ENCODE measurements at places on chromosomes 2 and 18.

DNA sequence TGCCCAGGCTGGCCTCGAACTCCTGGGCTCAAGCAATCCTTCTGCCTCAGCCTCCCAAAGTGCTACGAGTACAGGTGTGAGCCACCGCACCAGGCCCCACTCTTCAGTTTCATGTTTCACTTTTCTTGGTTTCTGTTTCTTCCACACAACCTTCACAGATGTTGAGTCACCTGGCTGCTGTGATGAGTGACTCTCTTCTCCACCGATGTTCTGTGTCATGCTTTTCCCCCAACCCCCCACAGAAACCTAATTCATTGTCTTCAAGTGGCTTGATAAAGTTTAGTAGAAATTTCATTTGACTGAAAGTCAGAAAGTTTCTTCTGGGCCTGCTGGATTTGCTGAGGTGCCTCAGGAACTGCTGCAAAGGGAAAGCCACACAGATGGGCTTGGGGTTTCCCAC, 78.5 kb downstream of the SPHKAP start:
- DNase-seq: no peak

DNA sequence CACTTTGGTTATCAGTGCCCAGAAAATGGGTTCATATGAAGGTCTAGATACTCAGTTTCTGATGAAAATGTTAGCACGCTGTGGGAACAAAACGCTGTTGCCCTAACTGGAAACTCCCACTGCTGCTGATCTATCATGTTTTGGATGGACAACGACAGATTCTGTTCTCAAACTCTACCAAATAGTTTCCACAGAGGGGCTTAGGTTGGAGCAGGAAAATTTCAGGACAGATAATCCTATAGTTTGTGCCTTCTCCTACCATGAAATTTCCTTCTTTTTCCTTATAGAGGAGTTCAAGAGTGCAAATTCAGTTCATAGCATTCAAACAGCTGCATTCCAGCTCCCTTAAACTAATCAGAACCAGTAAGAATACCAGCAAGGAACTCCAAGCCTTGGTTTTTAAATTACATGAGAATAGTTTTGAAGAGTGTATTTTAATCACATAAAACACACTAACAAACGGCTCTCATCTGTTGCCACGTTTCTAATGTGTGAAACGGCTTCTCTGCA, 58.7 kb upstream of the RALBP1 start:
- DNase-seq: no peak

DNA sequence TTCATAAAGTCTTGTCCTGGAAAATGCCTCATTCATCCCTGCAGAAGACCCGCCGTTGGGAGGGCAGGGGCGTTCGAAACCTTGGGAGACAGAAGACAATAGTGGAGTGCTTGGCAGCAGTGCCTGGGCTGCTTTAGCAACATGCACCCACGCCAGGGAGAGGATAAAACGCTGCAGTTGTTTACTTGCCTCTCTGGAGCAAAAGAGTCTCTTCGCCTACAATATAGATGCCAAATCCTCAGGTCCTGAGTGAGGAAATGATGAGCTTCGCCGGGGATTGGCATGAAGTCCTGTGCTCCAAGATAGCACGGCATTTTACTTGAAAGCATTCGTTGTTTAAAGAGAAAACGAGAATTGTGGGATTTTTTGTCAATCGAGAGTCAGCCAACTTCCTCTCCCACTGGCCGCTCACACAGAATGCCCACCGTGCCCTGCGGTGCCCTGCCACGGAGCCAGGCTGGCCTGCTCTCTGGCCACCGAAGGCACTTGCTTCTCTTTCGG, 152.5 kb upstream of the POU3F3 start:
- no peak for DNase-seq

GRCh38 chr2:220143336-220143735, 515.9 kb downstream of the SLC4A3 start:
- DNase-seq: no peak

- no peak for DNase-seq
Observed at GRCh38 chr2:119255760-119256581, 32.3 kb downstream of the STEAP3 start.

- no peak for DNase-seq
Observed at GRCh38 chr2:240741091-240741490, 49.4 kb downstream of the AQP12A start.

GRCh38 chr2:219178377-219179175, 501 bp downstream of the RETREG2 start:
- DNase-seq: no peak

- no peak for DNase-seq
Observed at GRCh38 chr2:116094196-116094595, 1651.8 kb downstream of the DPP10 start.

- no peak for DNase-seq
Observed at GRCh38 chr18:77202329-77202728, 47.3 kb upstream of the GALR1 start.

DNA sequence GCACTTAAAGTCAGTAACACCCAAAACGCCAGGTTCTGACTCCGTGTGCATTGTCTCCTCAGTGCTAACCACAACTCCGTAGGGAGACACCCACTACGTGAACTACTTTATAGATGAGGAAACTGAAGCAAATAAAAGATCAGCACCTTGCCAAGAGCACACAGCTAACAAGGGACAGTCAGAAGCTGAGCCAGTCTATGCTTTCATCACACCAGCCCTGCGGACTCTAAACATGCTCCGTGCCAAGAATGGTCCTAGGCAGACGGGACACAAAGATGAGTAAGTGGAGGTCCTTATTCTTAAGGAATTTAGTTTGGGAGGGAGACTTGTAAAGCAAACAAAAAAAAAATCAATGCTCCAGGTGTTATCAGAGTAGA, 9.6 kb downstream of the MBOAT2 start:
- DNase-seq: no peak

DNA sequence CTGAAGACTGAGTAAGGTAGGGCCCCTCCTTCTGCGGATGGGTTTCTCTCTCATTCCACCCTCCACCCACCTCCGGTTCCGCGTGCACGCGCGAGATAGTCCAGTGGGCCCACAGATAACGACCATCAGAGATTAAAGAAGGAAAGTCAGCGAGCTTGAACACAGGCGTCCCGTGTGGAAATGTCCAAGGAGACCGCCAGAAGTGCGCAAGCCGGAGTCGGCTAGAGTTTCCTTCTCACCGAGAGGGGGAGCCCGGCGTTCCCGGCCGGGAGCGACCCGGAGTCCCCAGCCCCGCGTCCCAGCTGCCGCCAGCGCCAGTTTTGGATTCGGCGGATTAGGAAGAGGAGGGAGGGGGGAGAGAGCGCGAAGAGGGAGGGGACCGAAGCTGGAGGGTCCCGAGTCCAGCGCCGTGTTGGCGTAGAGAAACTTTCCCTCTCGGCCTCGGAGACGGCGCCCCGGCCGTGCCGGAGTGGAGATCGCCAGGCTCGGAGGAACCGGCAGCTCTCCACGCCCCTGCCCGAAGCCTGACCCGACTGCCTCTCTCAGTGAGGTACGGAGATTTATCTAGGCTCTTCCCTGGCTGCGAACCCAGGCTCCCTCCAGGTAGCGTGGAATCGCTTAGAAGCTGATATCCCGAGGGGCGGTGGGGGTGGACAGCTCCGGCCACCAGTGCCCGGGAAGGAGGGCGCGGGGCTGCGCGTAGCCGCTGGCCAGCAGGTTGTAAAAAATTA, at the start of gene GULP1:
TSS of gene GULP1 (plus strand) at position 258 of the 731 bp plus-strand sequence. CDS start 185,829 bp downstream, outside the sequence.
- no peak for DNase-seq

All from CD4-positive, alpha-beta T cell treated with Interleukin-1 beta for 1 hour (primary cell).